ENCODE measurements at places on chromosomes 6 and 20.

GRCh38 chr20:17794400-17794799 lies 94.6 kb downstream of the BANF2 start:
- DNase-seq: no peak

GRCh38 chr20:1807394-1807793 lies 87.8 kb upstream of the SIRPA start:
- no peak for DNase-seq

DNA sequence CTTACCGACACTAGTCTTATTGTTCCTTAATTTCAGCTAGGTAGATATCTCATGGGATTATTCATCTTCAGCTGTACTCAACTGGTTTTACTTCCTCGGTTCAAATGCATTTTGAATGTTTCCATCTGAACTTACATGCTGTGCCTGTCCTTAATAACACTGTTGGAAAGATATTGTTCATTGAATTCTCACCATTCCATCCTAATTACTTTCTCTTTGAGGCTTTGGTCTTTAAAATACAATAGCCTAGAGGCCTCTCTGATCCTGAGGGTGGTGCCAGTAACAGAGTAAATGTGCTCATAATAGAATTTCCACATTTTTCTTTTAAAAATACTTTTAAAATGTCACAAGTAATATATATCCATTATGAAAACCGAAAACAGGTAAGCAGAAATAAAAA lies 54.0 kb downstream of the IL20RA start:
- DNase-seq: no peak

DNA sequence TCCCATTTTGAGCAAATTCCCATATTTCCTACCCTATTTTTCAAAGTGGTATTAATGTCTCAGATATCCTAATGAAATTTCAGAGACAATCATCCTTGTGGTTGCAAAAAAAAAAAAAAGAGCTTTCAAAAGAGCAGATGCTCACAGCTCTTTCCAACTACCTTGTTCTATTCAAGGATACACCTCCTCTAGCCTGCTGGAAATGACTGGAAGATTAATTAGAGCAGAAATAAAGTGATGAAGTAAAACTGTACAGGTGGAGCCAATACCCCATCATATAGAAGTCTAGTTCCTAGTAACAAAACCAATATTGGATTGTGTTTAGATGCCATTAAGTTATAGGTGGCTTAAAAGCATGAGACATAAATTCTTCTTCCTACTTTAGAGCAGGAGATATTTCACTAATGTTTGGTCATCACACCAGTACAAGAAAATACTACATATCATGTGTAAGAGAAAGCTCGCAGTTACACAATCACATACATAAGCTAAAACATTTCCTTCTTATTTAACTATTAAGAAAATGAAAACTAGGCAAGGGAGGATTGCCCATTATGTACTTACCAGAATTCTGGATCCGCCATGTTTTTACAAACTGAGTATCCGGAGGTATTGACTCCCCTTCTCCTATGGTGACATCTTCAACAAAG lies 42.4 kb downstream of the ILRUN start:
- DNase-seq: no peak

DNA sequence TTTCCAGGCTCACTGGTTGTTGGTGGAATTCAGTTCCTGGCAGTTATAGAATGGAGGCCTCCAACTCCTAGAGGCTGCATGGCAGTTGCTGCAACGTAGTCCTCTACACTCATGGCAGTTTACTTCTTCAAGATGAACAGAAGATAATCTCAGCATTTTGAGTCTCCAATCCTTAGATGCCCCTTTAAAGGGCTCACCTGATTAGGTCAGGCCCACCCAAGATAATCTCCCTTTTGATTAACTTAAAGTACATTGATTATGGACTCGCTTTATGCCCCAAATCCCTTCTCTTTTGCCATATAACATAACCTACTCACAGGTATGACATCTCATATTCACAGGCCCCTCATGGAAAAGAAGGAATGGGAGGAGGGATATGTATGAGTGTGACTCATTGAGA lies 76.4 kb downstream of the ZNF133 start:
- no peak for DNase-seq

DNA sequence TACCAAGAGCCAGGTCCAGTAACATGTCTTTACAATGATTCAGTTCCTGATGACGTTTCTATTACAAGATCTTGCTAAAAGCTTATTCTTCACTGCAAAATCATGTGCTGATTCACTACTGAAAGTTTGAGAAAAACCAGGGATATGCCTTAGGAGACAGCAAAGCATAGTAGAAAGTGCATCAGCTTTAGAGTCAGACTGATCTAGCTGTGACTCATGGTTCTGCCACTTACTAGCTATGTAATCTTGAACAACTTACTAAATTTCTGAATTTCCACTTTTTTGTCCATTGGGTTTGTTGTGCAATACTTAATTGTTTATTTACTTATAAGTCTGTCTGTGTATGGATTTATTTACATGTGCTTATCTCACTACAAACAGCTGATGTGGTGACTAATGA lies 198.5 kb upstream of the RSPO3 start:
- DNase-seq: no peak

GRCh38 chr20:35837577-35838195 lies 65.9 kb downstream of the PHF20 start:
- no peak for DNase-seq

GRCh38 chr6:56445818-56446217 lies 196.9 kb downstream of the DST start:
- DNase-seq: no peak
